GM23248 (cell line): ENCODE measurements at places on chromosomes 5 and 9. TPM values are rescaled to one million over a fixed set of nuclear protein-coding genes. Genes with fewer than 3 reads are reported as not detected.

- no peaks in the 10 kb centered on the region for H3K27me3 ChIP-seq
- H3K4me1 ChIP-seq = 0 out of 2 replicates have a peak, but pooled peaks cover 3% of the 10 kb centered on the region
- H3K4me3 ChIP-seq = no peak overlapping the region
- DNase-seq = no peak
Measured at GRCh38 chr5:32708949-32709348, 2.2 kb upstream of the NPR3 start.

DNA sequence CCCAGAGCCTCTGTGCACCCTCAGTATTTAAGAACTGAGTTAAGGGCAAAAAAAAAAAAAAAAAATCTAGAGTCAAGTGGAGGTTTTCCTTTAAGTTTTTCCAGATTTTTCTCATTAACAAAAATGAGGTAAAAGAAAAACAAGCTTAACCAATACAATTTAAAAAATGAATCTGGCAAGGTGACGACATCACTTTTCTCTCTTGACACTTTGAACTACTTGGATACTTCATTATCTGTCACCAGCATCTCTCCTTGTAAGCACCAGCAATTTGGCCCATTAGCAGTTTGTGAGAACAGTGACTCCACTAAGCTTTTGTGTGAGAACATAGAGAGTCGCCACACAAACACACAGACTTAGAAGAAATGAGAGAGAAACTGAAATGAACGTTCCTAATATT is 345.7 kb upstream of the SLC30A5 start:
- no peak overlapping the region for H3K4me3 ChIP-seq
- H3K36me3 ChIP-seq = no peaks in the 10 kb centered on the region
- H3K4me1 ChIP-seq = no peaks in the 10 kb centered on the region
- no peak overlapping the region for H3K27ac ChIP-seq
- no peaks in the 10 kb centered on the region for H3K27me3 ChIP-seq

GRCh38 chr5:14557203-14557770 is 24.3 kb upstream of the OTULINL start:
- peaks cover 22% of the 10 kb centered on the region for H3K27me3 ChIP-seq
- no peak for DNase-seq
- H3K36me3 ChIP-seq = no peaks in the 10 kb centered on the region
- no peak overlapping the region for H3K27ac ChIP-seq
- H3K4me1 ChIP-seq = no peaks in the 10 kb centered on the region
- no peak overlapping the region for H3K4me3 ChIP-seq

C5orf52 gene
- total RNA-seq = not detected in 2 replicates

AHRR gene
- total RNA-seq = 33.7 and 40.0 TPM in 2 replicates

SLCO6A1 gene
- total RNA-seq = not detected in 2 replicates

SPATA31D4 gene
- total RNA-seq = not detected in 2 replicates

DNA sequence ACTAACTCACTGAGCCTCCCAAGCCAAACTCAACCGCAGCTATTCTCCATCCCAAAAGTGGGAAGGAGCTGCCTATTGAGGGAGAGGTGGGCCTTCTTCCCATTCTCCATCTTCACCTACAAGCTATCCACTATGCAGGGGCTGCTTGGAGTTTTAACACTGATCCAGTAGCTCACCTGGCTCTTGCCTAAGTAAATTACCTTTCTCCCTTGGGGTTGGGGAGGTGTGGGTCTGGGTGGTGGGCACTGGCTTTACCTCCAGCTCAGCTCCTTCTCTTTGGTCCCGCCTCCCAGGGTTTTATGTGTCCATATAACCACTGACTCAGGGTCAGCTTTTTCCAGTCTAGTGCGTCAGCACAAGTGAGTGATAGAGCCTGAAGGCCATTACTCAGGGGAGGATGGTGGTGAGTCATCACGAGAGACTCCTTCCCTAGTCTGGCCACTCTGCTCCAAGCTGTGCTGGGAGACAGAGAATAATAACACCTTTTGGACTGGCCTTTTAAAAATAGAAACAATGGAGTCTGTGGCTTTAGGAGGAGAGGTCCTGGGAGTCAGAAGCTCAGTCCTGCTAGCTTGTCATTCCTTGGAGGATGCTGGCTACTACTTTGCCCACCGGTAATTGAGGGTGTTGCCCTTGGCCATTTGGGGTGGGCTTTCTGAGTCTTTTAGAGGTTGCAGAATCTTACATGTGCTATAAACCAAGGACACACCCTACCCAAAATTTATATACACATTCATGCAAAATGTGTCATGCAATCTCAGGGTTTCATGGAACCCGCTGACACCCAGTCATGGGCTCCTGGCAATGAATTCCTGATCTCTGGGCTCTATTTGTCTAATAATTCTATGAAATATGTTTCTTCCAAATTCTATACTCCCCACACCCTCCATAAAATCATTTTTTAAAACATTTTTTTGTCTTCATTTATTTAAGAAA is 35.6 kb upstream of the ATP6V1G1 start:
- DNase-seq = peak; percentile 99
- peak overlapping the region; percentile 91 for H3K27ac ChIP-seq
- H3K4me3 ChIP-seq = 0 out of 2 replicates have a peak overlapping the region, but pooled peaks have one; percentile 23
- H3K27me3 ChIP-seq = no peaks in the 10 kb centered on the region

DNA sequence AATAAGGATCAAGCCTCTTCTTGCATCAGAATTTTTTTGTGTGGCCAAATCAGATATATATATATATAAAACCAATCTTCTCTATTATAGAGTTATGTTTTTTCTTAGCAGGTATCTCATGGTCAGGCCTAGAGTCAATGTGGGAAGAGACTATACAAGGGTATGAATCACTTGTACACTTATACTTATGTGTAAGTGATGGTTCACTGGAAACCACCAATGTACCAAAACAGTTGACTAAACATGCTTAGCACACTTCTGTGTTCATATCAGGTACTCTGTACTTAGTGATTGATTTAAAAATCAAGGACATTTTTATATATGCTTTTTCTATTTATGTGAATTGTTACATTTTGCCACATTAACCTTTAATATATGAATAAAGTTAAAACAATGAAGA is 92.6 kb downstream of the CWC27 start:
- H3K4me1 ChIP-seq = no peaks in the 10 kb centered on the region
- no peaks in the 10 kb centered on the region for H3K27me3 ChIP-seq
- H3K27ac ChIP-seq = no peak overlapping the region
- no peak overlapping the region for H3K4me3 ChIP-seq

GRCh38 chr5:135657536-135658305 is 78.9 kb upstream of the CXCL14 start:
- H3K27ac ChIP-seq = no peak overlapping the region
- H3K36me3 ChIP-seq = no peaks in the 10 kb centered on the region
- H3K27me3 ChIP-seq = peaks cover 14% of the 10 kb centered on the region

DNA sequence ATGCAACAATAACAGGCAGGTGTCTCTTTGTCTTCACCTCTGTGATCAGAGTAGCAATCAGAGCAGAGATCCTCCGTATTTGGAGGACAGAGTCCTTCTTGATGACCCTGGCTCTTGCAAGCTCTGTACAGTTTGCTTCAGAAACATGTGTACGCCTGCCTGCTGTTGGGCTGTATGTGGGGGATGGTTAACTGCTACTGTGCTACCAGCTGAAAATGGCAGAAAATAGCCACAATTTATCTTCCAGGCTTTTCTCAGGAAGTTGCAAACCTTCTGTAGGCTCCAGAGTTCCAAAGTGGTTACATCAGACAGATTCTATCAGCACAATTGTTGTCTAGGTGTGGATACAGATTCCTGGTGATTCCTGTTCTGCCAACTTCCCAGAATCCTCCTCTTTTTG is 35.5 kb downstream of the DDX46 start:
- H3K27me3 ChIP-seq = no peaks in the 10 kb centered on the region
- peak; percentile 3 for DNase-seq
- no peak overlapping the region for H3K27ac ChIP-seq
- H3K4me3 ChIP-seq = no peak overlapping the region
